Regular cardiac myocyte (primary cell): ENCODE measurements at places on chromosomes 1 and 21. TPM values are rescaled to one million over a fixed set of nuclear protein-coding genes. Genes with fewer than 3 reads are reported as not detected.

CTXND2 gene
- not detected in 2 replicates for total RNA-seq

AMIGO1 gene
- 0.58 and 1.7 TPM in 2 replicates for total RNA-seq

SPATA17 gene
- 0.77 and 1.1 TPM in 2 replicates for total RNA-seq

CLCA1 gene
- not detected in 2 replicates for total RNA-seq

DNALI1 gene
- total RNA-seq, result 2.0 and 5.0 TPM in 2 replicates

TSTD1 gene
- 19.6 and 41.4 TPM in 2 replicates for total RNA-seq
